ENCODE measurements at places on chromosomes 6 and 20.
A peak's percentile ranks its signal among the peaks of the same experiment; 100 is the strongest.

DNA sequence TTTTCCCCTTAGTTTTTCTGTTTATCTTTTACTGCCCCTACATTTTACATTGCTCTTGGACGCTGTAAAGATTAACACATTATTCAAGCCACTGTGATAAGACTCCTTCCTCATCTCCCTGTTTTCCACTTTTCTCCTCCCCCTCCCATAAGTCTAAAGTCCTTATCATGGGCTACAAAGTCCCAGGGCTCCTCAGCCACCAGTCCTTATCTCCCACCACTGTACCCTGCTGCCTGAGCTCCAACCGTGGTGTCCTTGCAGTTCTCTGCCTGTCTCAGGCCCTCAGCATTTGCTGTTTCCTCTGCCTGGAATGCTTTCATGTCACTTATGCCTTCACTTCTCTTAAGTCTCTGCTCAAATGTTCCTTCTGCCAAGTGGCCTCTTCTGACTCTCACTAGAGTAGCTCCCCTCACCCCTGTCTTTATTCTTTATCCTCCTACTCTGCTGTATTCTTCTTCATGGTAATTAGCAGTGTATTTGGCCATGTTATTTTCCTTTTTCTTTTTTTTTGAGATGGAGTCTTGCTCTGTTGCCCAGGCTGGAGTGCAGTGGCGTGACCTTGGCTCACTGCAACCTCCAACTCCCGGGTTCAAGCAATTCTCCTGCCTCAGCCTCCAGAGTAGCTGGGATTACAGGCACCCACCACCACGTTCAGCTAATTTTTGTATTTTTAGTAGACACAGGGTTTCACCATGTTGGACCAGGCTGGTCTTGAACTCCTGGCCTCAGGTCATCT lies 10.8 kb upstream of the LATS1 start:
- peaks cover 92% of the 10 kb centered on the region for H3K36me3 ChIP-seq
- H3K27me3 ChIP-seq, result no peaks in the 10 kb centered on the region
- H3K4me3 ChIP-seq, result no peak overlapping the region
- H3K27ac ChIP-seq, result peak overlapping the region; percentile 9
- H3K4me1 ChIP-seq, result peaks cover 1% of the 10 kb centered on the region
- no peak for DNase-seq

GRCh38 chr20:50931306-50932015 lies at the start of gene ADNP:
Gene ADNP (minus strand): TSS chr20:50931437. CDS start chr20:50903996, 27,441 bp downstream.
- peak within 1 kb of the TSS; percentile 99 for H3K27ac ChIP-seq
- H3K4me1 ChIP-seq, result peaks cover 45% of the 10 kb centered on the region
- peak; percentile 82 for DNase-seq
- no peaks in the 10 kb centered on the region for H3K27me3 ChIP-seq

- peaks cover 40% of the 10 kb centered on the region for H3K4me1 ChIP-seq
- no peak overlapping the region for H3K4me3 ChIP-seq
- H3K27me3 ChIP-seq, result no peaks in the 10 kb centered on the region
Observed at GRCh38 chr20:23165307-23165750, 79.2 kb upstream of the CD93 start.

DNA sequence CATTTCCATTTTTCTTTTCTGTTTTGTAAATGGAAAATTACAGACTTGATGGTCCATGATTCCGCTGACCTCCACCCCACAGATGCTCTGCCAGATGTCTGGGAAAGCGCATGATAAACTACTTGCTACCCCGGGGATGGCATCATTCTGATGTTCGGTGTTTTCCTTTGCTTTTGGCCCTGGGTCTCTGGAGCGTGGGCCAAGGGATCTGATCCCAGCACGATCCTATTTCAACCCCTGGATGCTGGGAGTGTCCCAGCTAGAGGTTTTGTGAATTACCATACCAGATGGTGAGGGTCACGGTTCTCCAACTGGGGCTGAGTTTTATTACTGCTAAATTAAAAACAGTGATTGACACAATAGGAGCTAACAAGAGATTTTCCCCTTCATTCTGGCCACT lies 25.2 kb upstream of the MYLIP start:
- DNase-seq, result no peak
- no peaks in the 10 kb centered on the region for H3K27me3 ChIP-seq
- no peak overlapping the region for H3K4me3 ChIP-seq
- no peaks in the 10 kb centered on the region for H3K36me3 ChIP-seq

DNA sequence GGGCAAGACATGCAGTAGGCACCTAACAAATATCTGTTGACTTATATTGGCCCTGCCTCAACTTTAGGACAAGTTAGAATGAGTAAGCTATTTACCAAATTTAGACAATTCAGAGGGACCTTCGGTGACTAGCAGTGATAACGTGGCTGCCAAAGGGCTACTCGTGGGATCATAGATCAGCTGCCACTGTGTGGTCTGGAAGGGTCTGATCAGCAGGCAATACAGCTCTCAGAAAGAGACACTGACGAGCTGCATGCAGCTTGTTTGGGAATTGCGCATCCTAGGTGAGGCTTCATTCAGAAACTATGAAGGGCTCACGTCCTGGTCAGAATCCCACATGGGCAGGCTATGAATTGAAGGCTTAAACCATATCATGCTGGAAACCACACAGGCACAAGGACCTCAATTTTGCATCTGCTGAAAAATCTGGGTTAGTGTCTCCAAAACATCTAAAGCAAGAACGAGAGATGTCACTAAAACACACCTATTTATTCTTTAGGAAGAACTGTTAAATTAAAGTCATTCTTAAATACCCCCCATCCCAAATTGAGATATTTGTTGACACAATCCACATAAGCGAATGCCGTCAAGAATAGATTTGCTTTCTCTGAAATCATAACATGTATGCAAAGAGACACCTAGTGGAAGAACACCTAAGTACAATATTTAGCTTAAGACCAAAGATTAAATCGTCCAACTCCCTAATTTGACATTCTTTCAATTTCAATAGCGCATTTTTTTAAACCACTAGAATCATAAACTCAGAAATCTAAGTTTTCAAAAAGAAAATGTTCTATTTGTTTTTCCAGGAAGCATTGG lies 79.6 kb downstream of the IPCEF1 start:
- no peaks in the 10 kb centered on the region for H3K27me3 ChIP-seq
- no peak overlapping the region for H3K4me3 ChIP-seq
- no peak overlapping the region for H3K27ac ChIP-seq
- H3K4me1 ChIP-seq, result peaks cover 13% of the 10 kb centered on the region

DNA sequence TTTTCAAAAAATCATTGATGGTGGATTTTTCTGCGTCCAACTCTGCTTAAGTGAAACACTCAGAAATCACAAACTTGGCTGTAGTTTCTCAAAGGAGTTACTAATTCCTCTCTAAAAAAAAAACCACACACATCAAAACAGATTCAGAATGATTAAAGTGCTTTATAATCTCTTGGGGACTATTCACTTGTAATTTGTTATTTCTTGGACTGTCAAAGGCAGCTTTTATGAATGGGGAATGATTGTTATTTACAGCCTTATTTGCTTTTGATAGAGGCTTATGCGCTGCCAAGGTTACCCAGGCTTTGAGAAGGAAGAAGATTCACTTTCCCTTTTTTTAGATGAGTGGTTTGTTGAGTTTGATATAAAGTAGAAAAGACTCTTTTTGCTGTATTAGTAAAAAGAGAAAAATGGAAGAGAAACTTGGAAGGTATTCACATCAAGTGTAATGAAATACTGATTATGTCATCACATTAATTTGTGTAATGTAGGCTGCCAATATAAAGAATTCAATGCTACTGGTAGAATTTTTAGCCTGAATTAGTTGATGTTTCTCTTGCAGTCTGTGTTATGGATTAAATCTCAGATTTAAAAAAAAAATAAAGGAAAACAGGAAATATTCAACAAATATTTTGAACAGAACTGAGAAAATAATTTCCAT lies 381.0 kb upstream of the SASH1 start:
- no peak overlapping the region for H3K4me3 ChIP-seq
- H3K36me3 ChIP-seq, result no peaks in the 10 kb centered on the region
- no peak overlapping the region for H3K27ac ChIP-seq
- no peak for DNase-seq

DNA sequence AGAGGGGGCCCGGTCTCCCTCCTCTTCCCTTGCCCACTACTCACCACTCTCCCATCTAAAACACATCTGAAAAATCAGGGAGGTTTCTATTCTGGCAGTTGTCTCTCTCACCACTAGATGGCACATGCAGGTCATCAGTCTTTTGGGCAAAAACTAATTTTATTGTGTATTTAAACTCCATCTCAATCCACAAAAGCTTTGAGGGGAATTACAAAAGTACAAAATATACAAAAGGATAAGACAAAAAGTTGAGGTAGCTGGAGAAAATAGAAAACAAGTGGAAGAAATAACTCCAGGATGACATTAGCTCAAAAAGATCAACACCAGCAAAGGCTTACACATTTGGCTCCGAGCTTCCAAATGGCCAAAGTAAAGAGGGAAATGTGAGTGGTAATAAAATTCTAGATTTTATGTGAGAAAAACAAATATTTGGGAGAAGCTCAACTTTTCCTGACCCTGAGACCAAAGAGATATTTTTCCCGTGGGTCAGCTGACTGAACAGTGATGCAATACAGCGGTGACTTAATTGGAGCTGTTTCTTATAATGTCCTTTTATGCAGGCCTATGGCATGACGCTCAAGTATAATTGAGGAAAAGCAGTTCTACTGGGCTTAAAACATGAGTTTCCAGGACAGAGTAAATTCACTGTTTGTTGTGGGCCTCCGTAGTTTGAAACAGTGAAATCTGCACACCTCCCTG lies 79.8 kb upstream of the CHD6 start:
- H3K36me3 ChIP-seq, result no peaks in the 10 kb centered on the region
- H3K4me3 ChIP-seq, result no peak overlapping the region
- peaks cover 8% of the 10 kb centered on the region for H3K4me1 ChIP-seq
- DNase-seq, result no peak
- H3K27ac ChIP-seq, result no peak overlapping the region
- no peaks in the 10 kb centered on the region for H3K27me3 ChIP-seq

DNA sequence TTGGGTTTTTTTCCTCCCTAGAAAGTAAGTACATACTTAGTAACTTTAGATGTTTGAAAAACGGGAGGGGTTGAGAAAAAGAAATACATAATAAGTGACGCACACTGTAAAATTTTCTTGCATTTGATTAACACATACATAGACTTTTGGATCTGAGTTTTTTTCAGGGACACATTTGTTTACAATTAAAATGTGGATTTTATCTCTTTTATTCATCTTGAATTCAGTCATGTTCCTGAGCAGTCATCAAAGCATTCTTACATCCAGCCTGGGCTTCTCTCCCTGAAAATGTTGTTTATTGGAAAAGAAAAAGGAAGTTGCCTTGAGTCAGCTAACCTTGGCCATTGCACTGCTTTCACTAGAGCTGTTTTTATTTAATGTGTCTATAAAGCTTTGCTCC lies 8.7 kb upstream of the RPP40 start:
- no peak overlapping the region for H3K27ac ChIP-seq
- H3K36me3 ChIP-seq, result no peaks in the 10 kb centered on the region
- no peak for DNase-seq
- no peak overlapping the region for H3K4me3 ChIP-seq
- no peaks in the 10 kb centered on the region for H3K27me3 ChIP-seq

- H3K27ac ChIP-seq, result no peak overlapping the region
- no peaks in the 10 kb centered on the region for H3K36me3 ChIP-seq
- no peak for DNase-seq
- no peaks in the 10 kb centered on the region for H3K4me1 ChIP-seq
- no peak overlapping the region for H3K4me3 ChIP-seq
Observed at GRCh38 chr20:2626853-2627541, 25.4 kb upstream of the NOP56 start.

DNA sequence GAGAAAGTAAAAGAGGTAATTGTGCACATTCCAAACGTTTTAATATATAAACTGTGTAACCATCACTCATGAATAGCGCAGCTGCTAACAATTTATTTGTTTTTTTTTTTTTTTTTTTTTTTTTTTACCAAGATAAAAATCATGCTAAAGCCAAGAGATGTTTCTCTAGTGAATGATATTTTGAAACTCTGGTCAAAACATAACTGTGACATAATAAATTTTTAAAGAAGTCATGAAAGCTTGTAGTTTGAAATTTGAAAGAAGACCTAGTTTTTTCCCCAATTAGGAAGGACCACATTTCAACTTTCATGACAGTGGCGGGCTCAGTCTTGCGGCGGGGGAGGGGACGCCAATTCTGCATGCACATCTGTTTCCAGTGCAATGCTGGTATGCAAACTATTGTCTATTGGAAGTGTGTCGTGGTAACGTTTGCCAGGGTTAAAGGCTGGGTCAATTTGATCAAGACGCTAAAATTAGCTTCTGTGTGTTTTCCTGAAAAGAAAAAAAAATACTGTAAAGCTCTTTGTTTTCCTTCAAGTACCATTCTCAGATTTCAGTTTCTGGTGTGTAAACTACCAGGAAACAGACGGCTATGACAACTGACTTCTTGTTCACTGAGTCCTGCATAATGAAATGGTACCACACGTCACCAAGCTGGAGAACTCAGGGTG lies 211.9 kb downstream of the FOXC1 start:
- H3K36me3 ChIP-seq, result no peaks in the 10 kb centered on the region
- no peaks in the 10 kb centered on the region for H3K4me1 ChIP-seq
- DNase-seq, result no peak
- H3K27me3 ChIP-seq, result no peaks in the 10 kb centered on the region
- no peak overlapping the region for H3K27ac ChIP-seq
- H3K4me3 ChIP-seq, result no peak overlapping the region

GRCh38 chr6:170200458-170200891 lies 90.4 kb downstream of the DLL1 start:
- H3K27me3 ChIP-seq, result no peaks in the 10 kb centered on the region
- no peak for DNase-seq
- H3K27ac ChIP-seq, result no peak overlapping the region
- H3K4me3 ChIP-seq, result no peak overlapping the region
- no peaks in the 10 kb centered on the region for H3K4me1 ChIP-seq

GRCh38 chr6:110760589-110760988 lies 54.7 kb downstream of the CDK19 start:
- no peaks in the 10 kb centered on the region for H3K4me1 ChIP-seq
- H3K36me3 ChIP-seq, result no peaks in the 10 kb centered on the region
- H3K27ac ChIP-seq, result no peak overlapping the region

DNA sequence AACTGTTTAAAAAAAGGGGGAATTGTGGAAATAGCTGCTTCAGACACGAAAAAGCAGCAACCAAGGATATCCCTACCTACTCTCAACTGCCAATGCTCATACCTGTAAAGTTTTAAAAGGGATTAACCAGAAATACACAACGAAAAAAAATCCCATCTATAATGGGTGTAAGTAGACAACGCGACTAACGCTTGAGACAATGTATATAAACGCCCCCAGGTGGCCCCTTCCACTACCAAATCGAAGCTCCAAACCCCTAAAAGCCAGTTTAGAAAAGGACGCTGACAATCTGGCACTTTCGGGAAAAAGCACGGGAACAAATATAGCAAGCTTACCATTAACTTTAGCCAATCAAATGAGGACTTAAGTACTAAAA lies 94.5 kb upstream of the BTN3A2 start:
- no peak for DNase-seq
- peaks cover 6% of the 10 kb centered on the region for H3K27me3 ChIP-seq

DNA sequence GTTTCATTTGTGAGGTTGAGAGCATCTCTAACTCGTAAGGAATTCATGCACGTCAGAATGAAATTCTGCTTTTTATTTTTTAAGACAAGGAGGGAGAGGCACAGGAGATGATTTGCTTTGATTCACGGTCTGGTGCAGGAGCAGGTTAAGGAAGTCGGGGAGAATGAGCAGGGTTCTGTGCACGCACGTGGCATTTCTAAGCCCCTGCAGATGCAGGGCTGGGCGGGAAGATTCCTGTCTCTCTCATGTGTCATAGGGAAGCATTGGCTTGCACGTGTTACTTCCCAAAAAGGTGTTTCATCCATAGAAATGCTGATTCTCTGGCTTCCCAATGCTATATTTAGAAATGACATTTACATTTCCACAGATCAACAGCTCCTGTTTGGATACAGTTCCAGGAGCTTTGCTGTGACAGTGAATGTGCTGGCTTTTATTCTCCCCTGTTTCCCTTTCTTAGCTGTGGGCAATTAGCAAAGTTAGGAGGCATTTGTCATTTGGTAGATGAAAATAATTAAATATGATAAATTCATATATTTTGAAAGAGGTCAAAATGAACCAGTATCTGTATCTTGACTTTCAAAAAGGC lies 119.7 kb upstream of the ZFP64 start:
- no peak overlapping the region for H3K4me3 ChIP-seq
- H3K27ac ChIP-seq, result no peak overlapping the region
- no peak for DNase-seq
- H3K27me3 ChIP-seq, result no peaks in the 10 kb centered on the region
- H3K4me1 ChIP-seq, result no peaks in the 10 kb centered on the region

All from esophagus squamous epithelium (tissue), 5 donors.